ENCODE measurements at places on chromosomes 2 and 18. TPM values are rescaled to one million over a fixed set of nuclear protein-coding genes. Genes with fewer than 3 reads are reported as not detected.

Gene CABYR
- total RNA-seq: 2.9 TPM

Gene PRKAG3
- total RNA-seq: not detected

Gene RAB6C
- total RNA-seq: not detected

Gene KLF11
- total RNA-seq: 7.0 TPM

Gene C2orf80
- total RNA-seq: not detected

Gene YES1
- 82.8 TPM for total RNA-seq

Gene IL1R1
- total RNA-seq: 26.6 TPM

Gene ZEB2
- total RNA-seq: 50.1 TPM

Gene NPHP1
- 3.3 TPM for total RNA-seq

Gene DSG2
- total RNA-seq: 12.5 TPM

Gene RGPD5
- 42.7 TPM for total RNA-seq

Gene GAL3ST2
- 0.14 TPM for total RNA-seq

Gene HDAC4
- total RNA-seq: 21.3 TPM

Gene SLC23A3
- 1.1 TPM for total RNA-seq

Gene NYAP2
- not detected for total RNA-seq

Gene OTOF
- total RNA-seq: 0.14 TPM

Gene XDH
- total RNA-seq: 2.0 TPM

Gene IL1RL2
- 0.22 TPM for total RNA-seq

Gene PFN4
- total RNA-seq: 0.29 TPM

Gene SPEG
- total RNA-seq: 9.9 TPM

Gene ZNF396
- 1.8 TPM for total RNA-seq

Gene ITGB6
- total RNA-seq: not detected

Gene G6PC2
- not detected for total RNA-seq

Gene LYPD6
- total RNA-seq: 12.0 TPM

Gene CFC1
- total RNA-seq: not detected

Gene KCMF1
- 75.9 TPM for total RNA-seq

Gene ACMSD
- total RNA-seq: not detected

Gene SPHKAP
- total RNA-seq: under 0.01 TPM

Gene CDH19
- total RNA-seq: not detected

Gene CCDC85A
- 6.7 TPM for total RNA-seq

Gene UGT1A5
- not detected for total RNA-seq

Gene TIA1
- total RNA-seq: 58.6 TPM

Data from placental pericyte (primary cell).